NCI-H526 treated with DMSO at 0.1 percent for 48 hours (cell line): ENCODE measurements at places on chromosomes 7 and 10.

GRCh38 chr10:12287772-12288171, 61.6 kb upstream of the CAMK1D start:
- no peak for DNase-seq

- no peak for DNase-seq
Observed at GRCh38 chr7:39458061-39458745, 108.0 kb upstream of the YAE1 start.

DNA sequence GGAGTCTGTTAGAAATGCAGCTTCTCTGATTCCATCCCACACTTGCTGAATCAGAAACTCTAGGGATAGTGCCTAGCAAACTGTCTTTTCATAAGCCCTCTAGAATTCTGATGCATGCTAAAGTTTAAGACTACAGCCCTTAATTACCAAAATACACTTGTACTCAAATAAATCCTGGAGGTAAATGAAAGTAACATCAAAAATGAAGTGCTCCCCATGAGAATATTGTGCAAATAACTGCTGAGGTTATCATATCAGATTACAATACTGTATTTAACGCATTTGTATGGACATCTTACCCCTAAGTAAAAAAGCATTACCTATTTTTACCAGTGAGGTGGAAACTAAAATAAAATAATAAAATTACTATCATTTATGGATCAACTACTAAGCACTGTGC, 104.7 kb downstream of the CHCHD3 start:
- DNase-seq = no peak

GRCh38 chr7:37510043-37510634, 61.5 kb upstream of the ELMO1 start:
- peak; percentile 8 for DNase-seq

GRCh38 chr7:1455955-1456354, 3.3 kb downstream of the MICALL2 start:
- no peak for DNase-seq

DNA sequence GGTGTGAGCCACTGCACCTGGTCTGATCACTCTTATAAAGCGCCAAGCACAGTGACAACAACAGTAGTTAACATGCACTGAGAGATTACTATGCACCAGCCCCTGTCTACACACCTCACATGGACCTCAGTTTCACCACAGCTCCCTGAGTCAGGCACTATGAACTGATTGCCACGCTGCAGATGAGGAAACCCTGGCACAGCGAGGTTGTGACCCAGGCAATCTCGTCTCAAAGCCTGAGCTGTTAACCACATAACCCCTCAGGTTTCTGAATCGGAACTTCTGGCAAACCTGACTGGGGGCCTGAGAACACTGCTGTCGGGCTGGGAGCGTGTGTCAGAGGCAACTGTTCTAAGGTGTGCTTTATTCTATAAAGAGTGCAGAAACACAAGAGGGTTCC, 150.8 kb downstream of the RNF216 start:
- no peak for DNase-seq

DNA sequence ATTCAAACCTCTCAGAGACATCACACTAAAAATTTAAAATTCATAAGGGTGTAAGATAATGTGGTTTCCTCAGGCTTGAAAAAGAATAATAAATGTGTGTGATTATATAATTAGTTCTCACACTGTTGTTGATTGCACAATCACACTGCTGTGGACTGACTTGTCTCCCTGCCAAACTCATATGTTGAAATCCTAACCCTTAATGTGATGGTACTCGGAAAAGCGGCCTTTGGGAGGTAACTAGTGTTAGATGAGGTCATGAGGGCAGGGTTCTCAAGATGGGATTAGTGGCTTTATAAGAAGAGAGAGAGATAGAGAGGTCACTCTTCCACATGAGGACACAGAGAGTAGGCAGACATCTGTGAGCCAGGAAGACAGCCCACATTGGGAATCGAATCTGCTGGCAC, 128.5 kb upstream of the COL1A2 start:
- DNase-seq = no peak

- no peak for DNase-seq
Observed at GRCh38 chr7:129886167-129886817, 66.5 kb downstream of the UBE2H start.

GRCh38 chr7:148774471-148774870, 75.8 kb downstream of the CUL1 start:
- no peak for DNase-seq

GRCh38 chr10:45614869-45615268, 57.7 kb downstream of the ZFAND4 start:
- no peak for DNase-seq

- peak; percentile 93 for DNase-seq
Observed at GRCh38 chr10:78033637-78034470, at the start of gene RPS24. TSS of gene RPS24 (plus strand) at chr10:78033863. CDS start at chr10:78033902, 39 bp downstream.

DNA sequence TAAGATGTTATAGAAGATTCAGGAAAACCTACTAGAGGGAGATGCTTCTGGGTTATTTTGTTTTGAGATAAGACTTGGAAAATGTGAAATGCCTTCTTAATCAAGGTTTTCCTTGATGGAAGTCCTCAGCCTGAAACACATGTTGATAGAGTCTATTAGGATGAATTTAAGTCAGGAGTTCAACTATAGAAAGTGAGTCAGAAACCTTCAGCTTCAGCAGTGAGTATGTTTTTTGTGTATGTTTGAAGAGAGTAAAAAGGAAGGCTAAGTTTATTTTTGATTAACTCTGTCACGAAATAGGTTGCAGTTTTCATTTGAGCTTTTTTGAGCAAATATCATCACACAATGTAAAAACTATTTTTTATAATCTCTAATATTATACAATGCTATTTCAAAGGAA, 114.6 kb downstream of the HGF start:
- DNase-seq = no peak

DNA sequence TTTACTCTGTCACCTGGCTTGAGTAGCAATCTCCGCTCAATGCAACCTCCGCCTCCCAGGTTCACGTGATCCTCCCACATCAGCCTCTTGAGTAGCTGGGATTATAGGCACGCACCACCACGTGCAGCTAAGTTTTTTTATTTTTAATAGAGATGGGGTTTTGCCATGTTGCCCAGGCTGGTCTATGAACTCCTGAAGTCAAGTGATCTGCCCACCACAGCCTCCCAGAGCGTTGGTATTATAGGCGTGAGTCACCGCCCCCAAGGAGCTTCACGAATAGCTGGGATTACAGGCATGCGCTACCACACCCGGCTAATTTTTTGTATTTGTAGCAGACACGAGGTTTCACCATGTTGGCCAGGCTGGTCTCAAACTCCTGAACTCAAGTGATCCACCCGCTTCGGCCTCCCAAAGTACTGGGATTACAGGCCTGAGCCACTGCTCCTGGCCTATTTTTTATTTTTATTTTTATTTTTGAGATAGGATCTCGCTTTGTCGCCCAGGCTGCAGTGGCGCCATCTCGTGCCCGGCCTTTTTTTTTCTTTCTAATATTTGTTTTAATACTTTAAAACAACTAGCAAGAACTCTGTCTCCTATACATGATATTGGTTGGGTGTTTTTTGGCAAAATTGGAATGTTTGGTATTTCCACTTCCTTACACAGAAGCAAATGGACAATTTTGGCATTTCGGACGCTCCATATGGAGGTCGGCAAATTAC, 1.1 kb downstream of the EFCAB10 start:
- no peak for DNase-seq

DNA sequence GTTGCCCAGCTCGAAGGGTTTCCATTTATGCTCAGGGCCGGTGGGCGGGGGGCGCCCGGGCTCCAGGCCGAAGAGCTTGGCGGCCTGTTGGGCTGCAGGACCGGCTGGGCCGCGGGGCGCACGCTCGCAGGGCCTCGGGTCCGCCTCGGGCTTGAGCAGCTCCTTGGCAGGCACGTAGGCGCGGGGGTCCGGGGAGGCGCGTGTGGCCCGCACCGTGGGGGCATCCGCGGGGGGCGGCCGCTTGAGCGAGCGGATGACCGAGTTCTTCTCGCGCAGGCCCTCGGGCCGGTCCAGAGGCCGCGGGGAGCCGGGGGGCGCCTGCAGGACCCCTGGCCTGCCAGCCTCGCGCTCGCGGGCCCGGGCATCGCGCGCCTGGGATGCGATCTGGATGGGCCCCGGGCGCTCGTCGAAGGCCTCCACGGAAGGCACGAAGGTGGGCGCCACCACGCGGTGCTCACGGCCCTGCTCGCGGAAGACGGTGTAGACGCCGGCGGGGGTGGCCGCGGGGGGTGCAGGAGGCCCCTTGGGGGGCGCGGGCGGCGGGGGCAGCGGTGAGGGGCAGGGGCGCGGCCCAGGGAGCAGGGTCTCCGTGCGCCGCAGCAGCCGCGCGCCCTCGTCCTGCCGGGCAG, 35.2 kb downstream of the TNRC18 start:
- no peak for DNase-seq
